Activated CD4-positive, alpha-beta T cell treated with anti-CD3 and anti-CD28 coated beads for 36 hours (primary cell): ENCODE measurements at places on chromosomes 6 and 20. TPM values are rescaled to one million over a fixed set of nuclear protein-coding genes. Genes with fewer than 3 reads are reported as not detected.

Gene PKIB
- total RNA-seq, result 2.5 TPM

DNA sequence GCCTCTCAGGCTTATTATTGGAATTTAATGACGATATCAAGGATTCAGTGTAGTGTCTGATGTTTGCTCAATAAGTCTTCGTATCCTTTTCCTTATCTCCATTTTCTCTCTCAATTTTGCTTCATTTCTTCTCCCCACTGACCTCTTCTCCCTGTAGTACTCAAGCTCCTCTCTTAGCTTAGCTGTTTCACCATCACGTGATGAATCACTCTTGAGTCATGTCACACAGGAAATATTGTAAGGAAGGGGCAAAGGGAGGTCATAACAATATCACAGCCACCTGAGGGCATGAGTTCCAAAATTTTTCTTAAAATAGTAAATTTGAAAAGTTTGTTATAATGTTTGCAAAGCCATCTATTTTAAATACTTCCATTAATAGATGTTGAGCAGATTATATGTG, 392.2 kb upstream of the MARCKS start:
- no peaks in the 10 kb centered on the region for H3K36me3 ChIP-seq
- peaks cover 2% of the 10 kb centered on the region for H3K4me1 ChIP-seq
- peaks cover 5% of the 10 kb centered on the region for H3K27me3 ChIP-seq
- DNase-seq, result no peak

Gene MICAL1
- 25.1 TPM for total RNA-seq

DNA sequence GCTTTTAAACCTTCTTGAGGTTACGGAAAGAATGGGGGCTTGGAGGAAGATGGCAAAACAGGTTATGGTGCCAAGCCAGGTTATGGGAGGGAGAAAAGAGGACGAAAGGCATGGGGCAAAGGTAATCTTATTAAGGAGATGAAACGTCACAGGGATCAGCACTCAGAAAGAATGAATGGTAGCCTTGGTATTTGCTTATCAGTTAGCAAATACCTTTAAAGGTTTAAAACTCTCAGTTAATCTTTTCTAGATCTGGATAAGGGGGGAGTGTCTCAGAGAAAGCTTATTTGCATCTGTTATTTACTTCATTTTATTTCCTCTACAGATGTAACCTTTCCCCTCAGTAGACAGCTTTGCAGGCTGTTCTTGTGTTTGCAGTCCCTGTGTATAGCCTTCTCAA, 55.5 kb upstream of the EEF1E1 start:
- DNase-seq, result no peak
- peaks cover 20% of the 10 kb centered on the region for H3K27me3 ChIP-seq

Gene PRDM13
- not detected for total RNA-seq
